Stimulated activated CD4-positive, alpha-beta T cell treated with anti-CD3 and anti-CD28 coated beads, Interleukin-12 subunit alpha, Interleukin-12 subunit beta, amount 100 ng/mL, for 4 hours (primary cell): ENCODE measurements at places on chromosomes 2 and 18.

DNA sequence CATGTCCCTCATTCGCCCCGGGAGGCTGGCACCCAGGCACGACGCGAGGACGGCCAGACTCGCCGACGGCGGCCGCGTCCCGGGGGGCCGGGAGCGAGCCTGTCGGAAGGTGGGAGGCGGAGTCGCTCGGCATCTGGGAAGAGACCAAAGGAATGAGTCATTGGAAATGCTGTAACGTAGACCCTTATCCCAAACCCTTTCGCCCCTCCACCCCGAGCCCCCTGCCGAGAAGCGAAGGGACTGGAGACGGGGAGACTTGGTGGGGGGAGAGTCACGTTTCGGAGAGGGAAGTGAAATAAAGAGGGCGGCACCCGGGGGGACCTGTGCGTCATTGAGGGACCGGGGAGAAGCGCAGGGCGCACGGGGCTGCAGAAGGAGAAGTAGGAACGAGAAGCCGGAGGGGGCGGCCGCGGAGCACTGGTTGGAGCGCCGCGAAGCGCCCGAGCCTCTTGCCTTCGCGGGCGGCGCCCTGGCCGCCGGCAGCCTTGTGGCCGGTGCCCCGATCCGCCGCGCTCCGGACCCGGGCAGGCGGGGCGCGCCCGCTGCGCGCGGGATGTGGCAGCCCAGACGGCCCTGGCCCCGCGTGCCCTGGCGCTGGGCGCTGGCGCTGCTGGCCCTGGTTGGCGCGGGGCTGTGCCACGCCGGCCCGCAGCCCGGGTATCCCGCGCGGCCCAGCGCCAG, at the start of gene EMILIN2:
TSS of gene EMILIN2 (plus strand) at position 371 of the 681 bp plus-strand sequence. CDS start at position 554, 183 bp downstream.
- peak; percentile 38 for DNase-seq

DNA sequence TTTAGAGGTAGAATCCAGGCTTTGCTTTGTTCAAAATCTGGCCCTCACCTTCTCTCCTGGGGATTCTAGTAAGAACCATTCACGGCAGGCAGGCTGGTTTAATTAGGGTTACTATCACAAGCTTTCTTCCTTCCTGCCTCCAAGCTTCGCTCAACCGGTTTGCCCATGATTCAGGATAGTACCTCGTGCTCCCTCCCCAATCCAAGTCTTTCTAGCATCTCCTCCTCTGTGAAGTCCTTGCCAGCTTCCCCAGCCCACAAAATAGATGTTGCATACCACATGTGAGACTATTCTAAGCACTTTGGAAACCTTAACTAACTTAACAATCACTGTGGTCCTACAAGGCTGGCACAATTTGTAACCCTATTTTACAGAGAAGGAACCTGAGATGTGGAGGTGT, 135.1 kb downstream of the SOCS6 start:
- DNase-seq, result no peak

- no peak for DNase-seq
Measured at GRCh38 chr2:66105066-66105753, 329.7 kb upstream of the MEIS1 start.

- DNase-seq, result no peak
Measured at GRCh38 chr2:119219873-119220272, 3.8 kb upstream of the STEAP3 start.

DNA sequence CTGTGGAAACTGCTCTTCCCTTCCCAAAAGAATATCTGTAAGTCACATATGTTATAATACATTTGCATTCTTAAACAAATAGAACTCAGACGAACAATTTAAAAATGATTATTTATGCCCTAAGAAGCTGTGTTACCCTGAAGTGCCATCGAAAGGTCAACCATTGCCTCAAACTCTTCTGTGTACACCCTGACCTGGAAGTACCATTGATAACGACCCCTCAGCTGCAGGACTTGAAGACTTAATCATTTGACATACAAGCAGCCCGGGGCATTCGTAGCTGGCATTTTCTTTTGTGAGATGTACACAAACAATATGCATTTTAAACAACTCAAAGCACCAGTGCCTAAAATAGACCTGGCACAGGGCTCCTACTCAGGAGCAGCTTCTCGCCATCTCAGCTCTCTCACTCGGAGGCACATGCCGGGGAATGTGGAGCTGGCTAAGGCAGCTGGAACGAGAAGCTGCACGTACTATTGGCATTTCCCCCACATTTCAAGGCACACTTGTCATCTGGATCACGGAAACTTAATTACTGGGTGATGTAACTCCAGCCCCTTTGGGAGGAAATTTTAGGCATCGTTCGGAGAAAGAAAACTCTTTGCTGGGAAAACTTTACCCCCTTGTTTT, 170.0 kb upstream of the GALNT5 start:
- no peak for DNase-seq

DNA sequence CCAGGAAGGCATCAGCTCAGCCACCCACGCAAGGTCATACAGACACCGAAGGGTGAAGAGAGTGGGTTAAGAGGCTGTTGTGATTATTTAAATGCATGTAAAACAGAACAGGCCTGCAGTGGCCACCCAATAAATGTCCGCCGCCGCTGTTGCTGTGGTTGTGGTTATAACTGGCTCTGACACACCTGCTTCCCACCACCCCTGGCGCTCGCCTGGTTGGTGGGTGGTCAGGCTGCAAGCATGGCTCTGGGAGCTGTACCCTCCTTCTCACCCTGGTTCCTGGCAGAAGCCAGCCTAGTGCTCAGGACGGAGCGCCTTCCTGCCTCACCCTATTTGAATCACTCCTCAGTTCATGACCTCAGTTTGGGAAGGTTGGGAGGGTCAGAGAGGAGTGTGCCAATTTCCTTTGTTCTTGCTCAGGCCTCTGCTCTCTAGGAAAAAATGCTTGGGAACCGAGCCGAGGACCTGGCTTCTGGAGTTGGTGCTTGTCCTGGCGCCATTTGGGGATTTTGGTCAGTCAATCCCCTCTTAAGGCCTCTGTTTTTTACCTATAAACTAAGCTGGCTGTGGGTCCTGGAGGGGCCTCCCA, 5.3 kb upstream of the CRYBA2 start:
- DNase-seq, result no peak

GRCh38 chr2:144357623-144358373, 162.1 kb downstream of the ZEB2 start:
- DNase-seq, result no peak

DNA sequence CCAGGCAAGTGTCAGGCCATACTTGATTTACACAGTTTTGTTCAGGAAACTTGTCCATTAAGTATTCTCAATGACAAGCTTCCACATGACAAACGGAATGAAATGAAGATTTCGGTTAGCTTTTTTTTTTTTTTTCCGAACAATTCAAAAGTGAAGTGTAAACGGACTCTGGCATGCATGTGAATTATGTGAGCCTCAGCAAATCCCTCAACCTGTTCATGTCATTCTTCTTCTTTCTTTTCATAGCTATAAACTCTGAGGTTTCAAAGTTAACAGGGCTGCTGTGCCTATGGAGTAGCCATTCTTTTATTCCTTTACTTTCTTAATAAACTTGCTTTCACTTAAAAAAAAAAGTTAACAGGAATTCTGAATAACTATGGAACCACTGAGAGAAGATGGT, 110.3 kb downstream of the NOL10 start:
- DNase-seq, result no peak

DNA sequence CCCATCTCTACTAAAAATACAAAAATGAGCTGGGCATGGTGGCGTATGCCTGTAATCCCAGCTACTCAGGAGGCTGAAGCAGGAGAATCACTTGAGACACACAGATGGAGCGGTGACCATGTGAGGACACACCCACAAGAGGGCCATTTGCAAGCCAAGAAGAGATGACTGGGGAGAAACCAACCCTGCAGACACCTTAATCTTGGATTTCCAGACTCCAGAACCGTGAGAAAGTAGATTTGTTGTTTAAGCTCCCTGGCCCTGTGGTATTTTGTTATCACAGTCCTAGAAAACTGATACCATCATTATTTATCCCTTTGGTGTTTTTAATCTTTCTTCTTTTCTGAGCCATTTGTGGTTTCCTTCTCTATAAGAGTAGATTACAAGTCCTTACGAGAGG, 88.6 kb upstream of the ID2 start:
- no peak for DNase-seq

- no peak for DNase-seq
Measured at GRCh38 chr2:236240228-236240990, 23.8 kb downstream of the ASB18 start.

DNA sequence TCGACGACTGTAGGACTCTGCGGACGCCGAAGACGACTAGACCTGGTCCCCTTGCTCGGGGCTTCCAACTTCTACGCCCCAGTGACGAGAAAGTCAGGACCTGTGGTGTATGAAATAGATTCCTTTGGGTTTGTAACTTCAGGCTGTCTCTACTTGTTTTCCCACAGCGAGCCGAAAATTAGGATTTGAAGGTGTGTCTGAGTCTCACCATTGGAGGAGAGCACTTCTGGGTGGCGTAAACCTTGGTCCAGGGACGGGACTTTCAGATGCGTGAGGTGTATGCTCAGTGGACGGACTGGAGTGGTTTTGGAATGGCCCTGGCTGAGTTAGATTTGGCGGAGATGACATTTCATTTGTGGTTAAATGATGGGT, 1.3 kb downstream of the BIRC6 start:
- no peak for DNase-seq

GRCh38 chr18:33844232-33844631, 266.2 kb downstream of the ASXL3 start:
- no peak for DNase-seq

DNA sequence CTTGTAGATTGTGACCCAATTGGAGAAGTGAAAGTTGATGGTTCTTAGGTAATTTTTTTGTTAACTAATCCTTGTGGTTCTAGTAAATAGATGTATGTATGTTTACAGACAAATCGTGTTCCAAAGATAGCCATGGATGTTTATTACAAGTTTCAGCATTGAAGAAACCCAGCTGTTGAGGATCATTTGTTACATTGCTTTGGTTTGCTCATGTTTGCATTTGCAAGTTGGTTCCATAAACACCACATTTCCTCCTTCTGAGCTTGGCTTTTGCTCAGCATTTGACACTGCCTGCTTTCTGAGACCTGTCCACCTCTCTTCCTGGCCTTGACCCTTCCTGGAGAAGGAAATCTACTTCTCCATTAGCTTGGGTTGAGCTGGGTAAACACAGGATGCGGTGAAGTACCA, 1.8 kb upstream of the CCDC68 start:
- no peak for DNase-seq

DNA sequence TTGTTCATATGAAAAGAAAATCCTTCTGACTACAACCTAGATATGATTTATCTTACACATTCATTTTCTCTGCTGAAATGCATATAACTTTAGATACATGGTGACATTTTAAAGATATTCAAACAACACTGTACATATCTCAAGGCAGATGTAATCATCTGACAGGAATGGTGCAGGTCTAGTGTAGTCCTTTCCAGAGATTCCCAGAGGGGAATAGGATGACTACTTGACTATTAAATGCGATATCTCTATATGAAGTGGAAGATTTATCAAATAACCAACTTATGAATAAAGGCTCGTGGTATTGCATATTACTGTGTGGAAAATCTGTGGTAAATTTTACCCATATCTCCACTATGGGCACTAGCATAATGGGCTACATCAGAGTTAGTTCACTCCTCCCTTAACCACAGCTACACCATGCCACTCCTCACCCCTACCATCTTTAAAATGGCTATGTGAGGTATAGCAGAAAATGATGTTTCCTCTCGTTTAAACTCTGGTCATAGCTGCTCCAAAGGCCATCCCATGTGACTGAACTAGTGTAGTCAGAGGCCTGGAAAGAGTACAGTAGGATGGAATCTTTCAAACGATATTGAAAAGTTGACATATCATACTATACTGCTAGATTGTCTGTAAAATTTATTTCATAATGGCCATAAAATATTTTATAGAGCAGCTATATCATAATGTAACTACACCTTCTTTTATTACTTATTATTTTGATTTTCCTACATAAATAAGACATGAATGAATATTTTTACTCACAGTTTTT, 9.1 kb upstream of the ITPRID2 start:
- DNase-seq, result no peak
